Right renal cortex interstitium (tissue), 3 donors: ENCODE measurements at places on chromosomes 7 and 10.

DNA sequence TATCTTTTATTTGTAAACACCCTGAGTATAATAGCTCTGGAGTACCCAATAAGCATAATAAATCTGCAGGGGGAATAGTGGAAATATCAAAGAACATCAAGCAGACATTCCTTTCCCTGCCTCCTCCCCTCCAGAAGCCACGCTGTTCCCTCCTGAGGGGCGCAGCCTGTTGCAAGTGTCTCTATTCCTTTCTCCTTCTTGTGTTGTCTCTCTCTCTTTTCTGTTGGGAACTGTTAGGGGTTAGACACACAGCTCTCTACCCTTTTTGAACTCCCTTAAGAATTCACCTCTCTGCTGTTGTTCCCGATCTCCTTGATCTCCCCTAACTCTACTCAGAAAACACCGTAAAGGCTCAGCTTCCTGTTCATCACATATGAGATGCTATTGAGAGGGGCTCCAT is 178.0 kb upstream of the FZD1 start:
- DNase-seq, result no peak

- DNase-seq, result no peak
Measured at GRCh38 chr7:19397911-19398310, 252.7 kb upstream of the FERD3L start.

- no peak for DNase-seq
Measured at GRCh38 chr7:35905555-35905954, 104.7 kb downstream of the SEPTIN7 start.

DNA sequence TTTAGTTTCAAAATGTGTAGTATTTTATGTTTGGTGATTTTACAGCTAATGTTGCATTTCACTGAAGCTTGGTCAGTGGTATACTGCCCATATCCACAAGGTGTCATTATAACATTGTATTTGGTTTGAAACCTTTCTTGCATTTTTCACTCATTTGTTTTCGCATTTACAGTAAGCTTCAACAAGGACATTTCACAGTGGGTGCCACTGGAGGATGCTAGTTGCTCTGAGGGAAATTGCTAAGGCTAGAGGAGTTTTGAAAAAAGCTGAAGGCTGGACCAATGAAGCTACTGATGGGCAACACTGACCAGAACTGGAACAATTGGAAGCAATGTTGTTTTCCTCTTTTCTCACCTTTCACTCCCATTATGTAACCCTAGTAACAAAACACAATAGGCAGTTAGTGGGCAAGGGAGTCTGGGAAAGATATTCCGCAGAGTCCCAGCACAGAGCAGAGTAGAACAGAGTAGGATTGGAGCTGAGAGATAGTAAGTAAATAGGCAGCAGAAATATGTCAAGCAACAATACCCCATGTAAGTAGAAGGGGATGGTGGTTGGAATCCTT is 23.6 kb upstream of the SRI start:
- DNase-seq, result no peak

GRCh38 chr10:18005781-18006456 is 54.2 kb downstream of the SLC39A12 start:
- peak; percentile 67 for DNase-seq

- no peak for DNase-seq
Measured at GRCh38 chr7:44387389-44387788, 62.0 kb upstream of the CAMK2B start.

DNA sequence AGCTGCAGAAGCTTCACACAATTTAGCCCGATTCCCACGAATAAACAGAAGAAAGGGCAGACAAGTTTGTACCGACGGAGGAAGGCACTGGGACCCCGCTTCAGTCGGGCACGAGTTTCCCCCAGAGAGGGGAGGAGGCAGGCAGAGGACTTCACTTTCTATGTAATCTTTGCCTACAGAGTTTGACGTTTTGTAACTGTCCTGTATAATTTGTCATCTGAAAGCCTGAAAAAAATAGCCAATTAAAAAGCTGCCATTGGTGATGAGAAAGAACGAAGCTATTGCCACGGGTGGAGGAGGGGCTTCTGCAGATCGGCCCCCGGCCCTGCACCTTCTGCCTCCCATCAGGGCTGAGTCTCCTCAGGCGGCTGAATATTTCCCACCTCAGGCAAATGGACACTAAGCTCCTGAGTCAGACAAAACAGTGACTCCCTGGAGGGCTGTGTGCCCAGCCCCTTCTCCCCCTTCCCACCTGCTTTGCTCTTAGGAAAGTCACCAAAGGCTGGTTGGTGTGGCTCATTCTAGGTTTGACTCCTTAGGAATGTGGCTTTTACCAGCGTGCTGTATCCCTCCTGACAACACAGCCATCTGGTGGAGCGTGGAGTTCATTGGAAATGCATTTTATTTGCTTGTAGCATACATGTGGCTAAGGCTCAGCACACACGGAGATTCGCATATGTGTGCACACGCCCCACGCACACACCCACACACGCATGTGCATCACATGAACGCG is 117.4 kb downstream of the VIPR2 start:
- DNase-seq, result no peak

DNA sequence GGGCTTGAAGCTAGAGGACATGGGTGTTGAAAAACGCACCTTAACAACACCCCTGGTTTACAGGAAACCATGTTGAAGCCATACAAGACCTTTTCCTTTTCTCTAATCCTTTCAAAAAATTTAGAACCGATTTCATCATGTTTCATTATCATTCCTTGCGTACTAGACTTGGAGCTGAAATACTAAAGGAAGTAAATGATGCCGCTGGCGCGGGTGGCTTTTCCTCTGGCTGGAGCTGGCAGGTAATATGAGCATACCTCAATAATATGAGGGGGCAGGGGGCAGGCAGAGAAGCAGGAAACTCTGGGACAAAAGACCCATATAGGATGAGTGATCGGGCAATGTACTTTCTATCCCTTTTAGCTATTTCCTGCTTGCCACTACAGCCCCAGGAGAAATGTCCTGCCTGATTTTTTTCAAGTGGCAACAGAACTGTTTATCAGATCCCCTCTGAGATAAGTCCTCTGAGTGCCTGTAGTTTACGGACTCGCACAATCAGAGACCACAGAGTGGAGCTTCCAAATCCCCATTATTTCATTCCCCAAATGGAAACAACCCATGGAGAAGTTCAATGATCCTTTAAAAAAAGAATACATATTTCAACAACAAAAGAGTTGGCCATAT is 450.1 kb downstream of the KCNMA1 start:
- no peak for DNase-seq

GRCh38 chr10:5526691-5527331 is 2.0 kb downstream of the CALML3 start:
- no peak for DNase-seq

GRCh38 chr7:144386741-144387140 is 16.8 kb downstream of the NOBOX start:
- no peak for DNase-seq

DNA sequence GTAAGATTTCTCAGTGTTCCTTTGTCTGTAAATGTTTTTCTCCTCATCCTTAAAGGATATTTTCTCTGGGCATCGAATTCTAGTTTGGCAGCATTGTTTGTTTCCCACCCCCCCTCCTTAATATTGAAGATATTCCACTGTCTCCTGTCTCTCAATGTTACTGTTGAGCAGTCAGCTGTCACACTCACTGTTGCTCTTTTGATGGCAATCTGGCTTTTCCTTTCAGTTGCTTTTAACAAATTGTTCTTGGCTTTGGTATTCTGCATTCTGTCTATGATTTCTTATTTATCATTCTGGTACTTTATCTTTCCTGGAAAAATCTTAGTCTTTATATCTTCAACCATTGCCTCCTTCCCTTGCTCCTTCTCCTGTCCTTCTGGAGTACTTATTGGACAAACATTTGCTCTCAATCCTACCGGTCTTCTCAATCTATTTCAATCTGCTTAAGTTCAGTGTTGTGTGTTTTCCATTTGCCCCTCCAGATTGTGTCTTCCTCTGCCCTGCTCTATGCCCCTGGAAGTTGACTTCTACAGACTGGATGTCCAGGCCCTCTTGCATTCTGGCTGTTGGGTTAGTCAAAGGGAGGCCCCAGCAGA is 9.3 kb upstream of the GTPBP4 start:
- DNase-seq, result no peak

DNA sequence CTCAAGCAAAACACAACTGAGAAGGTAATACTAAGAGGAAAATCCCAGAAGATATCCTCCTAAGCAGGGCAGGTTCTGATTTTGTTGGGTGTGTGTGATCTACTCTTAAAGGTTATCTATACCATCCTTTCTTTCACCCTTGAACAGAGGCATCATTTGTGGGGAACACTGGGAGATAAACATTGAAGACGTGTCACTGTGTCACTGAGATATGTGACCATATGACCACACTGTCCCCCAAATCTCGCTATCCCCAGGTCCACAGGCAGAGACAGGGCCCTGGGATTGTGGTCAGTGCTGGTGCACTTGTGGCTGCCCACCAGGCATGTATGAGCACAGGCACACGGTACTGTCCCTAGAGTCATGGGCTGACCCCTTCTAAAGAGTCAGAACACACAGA is 30.0 kb downstream of the TECTB start:
- DNase-seq, result no peak

GRCh38 chr7:26858241-26858715 is 6.1 kb downstream of the SKAP2 start:
- no peak for DNase-seq

DNA sequence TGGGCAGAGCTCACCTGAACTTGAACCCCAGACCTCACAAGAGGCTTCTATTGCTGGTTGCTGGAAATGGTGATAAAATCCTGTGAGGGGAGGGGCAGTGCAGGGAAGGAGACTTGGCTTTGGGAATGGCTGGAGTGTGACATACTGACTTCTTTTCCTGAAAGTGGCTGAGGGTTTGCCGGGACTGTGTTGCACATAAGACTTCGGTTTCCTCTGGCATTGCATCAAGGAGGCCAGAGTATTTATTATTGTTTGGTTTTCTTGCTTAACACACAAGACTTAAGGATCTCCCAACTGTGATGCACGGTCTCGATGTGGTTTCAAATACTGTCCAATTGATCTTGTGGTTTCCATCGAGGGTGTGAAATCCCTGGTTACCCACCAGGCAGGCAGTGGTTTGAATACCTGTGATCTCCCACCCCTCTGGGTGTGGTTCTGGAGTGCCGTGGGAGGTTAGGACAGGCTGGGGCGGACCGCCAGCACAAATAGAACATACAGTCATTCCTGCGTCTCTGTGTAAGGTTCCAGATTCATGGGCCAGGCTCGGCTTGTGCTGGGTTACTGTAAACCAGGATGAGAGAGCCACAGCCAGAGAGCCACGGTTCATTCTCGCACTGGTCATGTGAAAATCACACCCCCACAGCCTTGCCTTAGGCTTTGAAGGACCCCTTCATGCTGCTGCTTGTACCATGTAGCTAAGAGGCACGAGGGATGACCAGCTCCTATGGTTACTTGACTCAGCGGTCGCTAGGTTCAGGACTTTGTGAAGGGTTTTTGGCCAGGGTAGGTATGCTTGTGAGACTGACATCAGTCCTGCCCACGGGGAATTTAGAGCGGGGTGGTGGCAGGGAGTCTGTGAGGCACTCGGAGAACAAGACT is 39.2 kb downstream of the WBP1L start:
- no peak for DNase-seq

DNA sequence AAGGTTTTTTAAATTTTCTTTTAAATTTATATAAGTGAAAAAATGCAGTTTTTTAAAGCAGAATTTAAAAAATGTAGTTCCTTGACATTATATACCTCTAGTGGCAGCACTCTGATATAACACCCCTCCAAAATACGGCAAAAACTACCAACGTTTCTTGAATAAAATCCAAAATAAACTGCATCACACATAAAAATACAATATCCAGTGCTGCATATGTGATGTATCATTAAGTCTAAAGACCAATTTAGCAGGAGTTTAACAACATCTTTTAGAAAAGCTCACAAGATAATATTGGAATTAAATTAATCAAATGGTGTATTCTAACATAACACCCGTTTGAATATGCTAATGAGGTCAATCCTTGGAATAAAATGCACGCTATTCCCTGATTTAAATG is 1.4 kb downstream of the TCERG1L start:
- no peak for DNase-seq

DNA sequence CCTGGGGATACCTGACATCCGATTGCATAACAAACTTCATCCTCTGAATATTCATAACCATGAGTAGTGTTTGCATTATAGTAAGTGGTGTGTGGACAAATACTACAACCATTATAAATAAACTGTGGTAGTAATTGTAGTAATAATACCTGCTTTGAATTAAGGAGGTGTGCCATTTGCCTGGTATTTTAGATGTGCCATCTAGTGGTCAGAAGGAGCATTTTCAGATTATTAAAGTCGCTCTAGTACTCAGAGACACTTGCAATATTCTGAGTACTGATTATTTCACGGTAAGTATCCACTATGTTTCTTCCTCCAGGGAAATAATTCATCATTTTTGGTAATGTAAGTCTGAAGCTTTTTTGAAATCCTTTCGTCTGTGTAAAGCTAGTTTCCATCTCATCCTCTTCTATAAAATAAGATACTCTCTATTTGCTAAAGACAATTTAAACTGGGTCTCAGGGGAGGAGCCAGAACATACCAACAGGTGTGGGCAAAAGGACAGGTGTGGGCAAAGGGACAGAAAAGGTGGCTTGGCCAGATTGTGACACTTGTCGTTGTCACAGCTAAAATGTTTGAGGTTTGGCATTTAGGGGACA is 115.3 kb upstream of the WDR11 start:
- no peak for DNase-seq

DNA sequence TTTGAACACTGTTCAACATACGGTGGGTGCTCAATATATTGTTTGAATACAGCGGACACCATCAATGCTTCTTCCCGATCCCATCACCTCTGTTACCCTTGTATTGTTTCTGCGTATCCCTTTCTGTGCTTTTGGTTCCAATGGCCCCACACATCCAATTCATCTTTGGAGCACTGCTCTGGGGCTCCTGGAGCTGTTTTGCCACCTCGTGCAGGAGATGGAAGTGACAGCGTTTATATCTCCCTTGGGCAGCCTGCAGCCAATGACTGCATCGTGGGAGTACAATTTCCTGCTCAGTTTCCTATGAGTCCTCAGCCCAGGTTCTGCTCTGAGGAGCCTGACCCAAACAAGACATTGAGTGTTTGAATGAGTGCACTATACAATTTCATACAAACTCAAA is 50.2 kb upstream of the PIK3CG start:
- no peak for DNase-seq

DNA sequence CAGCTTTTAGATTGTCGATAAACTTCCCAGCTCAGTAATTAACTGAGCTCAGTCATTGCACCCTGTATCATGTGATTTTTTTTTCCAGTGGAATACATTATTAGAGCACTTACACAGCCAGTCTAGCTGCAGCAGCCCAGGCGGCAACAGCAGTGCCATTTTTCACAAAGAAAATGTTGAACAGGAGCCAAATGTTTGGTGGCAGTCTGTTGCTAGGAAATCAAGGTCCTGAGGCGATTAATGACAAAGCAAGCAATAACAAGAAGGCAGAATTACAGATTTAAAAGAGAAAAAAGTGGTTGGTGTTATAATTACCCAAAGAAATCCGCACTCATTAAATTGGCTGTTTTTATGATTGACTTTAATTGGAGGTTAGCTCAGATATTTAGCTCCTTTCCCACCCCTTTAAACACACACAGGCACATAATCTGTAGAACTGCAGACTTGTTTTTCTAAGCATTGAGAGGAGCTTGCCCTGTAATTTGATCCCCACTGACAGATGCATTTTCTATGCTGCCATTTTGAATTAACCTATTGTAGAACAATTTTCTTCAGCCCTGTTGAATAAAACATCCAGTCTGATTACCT is 267.4 kb downstream of the ADK start:
- DNase-seq, result peak; percentile 58
